ENCODE measurements at places on chromosomes 6 and 20.

DNA sequence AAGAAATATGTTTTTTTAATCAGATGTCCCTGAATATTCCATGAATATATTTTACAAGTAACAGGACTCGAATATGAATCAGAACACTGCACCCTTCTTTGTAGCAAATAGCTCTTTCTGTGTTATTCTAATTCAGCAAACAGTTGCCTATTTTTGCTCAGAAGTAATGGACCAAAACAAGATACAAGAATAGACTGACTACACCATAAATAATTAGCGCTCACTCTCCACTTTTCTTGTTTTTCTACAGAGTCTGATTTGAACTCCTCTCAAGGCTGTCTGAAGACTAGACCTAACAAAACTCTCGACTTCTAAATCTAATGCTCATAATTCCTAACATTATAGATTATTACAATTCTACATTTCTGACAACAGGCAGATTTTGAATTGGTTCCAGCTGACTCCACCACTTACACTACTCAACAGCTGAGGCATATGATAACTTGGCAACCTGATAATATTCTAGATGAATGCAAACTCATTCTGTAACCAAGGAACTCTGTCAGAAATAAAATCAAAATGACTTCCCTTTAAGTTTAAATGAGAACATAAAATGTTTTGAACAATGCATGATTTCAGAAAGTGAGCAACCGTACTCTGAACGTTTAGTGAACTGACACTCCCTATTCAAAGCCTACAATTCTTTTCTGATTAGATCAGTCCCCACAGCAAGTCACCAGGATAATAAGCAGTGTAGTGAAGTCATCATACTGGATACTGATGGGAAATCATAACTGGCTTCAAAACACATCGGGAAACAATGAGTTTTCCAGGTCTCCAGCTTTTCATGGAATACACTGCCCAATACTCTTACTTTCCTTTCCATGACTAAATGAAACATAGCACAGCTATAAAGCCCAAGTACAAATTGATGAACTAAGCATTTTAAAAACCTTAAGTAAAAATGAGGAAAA lies 114.2 kb upstream of the BEND6 start:
- DNase-seq = no peak

GRCh38 chr6:21187485-21187884 lies 406.1 kb upstream of the SOX4 start:
- DNase-seq = no peak

DNA sequence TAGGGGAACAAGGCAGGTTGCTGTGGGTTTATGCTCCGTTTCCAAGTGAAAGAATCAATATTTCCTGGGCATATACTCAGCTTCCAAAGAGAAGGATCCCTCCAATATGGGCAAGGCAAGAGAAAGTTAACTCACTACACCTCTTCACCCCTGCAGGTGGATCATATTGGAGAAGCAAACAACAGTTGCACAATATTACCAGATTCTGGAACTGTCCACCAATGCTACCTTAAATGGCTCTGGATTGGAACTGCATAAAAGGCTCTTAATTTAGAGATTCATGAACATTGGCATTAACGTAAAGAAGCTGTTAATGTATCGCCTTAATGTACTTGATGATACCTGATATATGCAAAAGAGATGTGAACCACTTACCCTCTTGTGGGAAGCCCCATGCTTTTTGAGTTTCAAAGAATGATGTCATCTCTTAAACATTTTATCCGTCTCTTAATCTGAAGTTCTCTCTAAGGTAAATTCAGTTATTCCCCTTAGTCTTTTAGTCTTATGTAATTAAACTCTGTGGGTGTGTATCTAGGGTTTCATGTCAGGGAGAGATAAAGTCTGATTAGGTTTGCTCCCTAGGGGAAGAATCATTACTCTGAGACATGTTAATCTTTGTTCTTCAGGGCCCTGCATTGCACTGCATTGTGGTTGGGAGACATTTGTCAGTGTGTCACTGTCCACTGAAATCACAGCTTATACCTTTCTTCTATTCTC lies 99.5 kb downstream of the PHACTR1 start:
- no peak for DNase-seq

GRCh38 chr6:135514706-135515105 lies 17.2 kb upstream of the AHI1 start:
- DNase-seq = no peak
